T-helper 17 cell (primary cell): ENCODE measurements at places on chromosomes 4 and X. TPM values are rescaled to one million over a fixed set of nuclear protein-coding genes. Genes with fewer than 3 reads are reported as not detected.

- peaks cover 2% of the 10 kb centered on the region for H3K36me3 ChIP-seq
- H3K27me3 ChIP-seq = no peaks in the 10 kb centered on the region
- no peak overlapping the region for H3K27ac ChIP-seq
- peaks cover 8% of the 10 kb centered on the region for H3K4me1 ChIP-seq
- DNase-seq = no peak
These were observed 8.8 kb downstream of the CEP44 start for GRCh38 chr4:174292473-174292872.

DNA sequence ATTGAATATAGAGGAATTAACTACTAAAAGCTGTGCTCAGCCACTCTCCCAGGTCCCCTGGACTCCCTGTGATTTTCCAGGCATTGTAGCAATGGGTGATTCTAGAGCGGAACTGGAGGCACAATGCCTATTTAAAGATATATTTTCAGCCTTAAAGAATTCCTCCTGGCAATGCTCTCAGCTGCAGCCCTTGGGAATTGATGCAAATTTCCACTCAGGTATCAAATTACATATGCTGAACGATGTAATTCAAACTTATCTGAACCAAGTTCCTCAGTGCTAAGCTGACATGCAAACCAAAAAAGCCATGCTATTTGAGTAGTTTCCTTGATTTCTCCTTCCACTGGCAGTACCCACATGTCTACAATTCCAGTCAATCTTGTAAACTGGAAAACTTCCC is 86.3 kb upstream of the GABRA3 start:
- DNase-seq = no peak
- no peaks in the 10 kb centered on the region for H3K4me1 ChIP-seq
- no peak overlapping the region for H3K4me3 ChIP-seq
- H3K36me3 ChIP-seq = no peaks in the 10 kb centered on the region
- H3K27ac ChIP-seq = no peak overlapping the region

DNA sequence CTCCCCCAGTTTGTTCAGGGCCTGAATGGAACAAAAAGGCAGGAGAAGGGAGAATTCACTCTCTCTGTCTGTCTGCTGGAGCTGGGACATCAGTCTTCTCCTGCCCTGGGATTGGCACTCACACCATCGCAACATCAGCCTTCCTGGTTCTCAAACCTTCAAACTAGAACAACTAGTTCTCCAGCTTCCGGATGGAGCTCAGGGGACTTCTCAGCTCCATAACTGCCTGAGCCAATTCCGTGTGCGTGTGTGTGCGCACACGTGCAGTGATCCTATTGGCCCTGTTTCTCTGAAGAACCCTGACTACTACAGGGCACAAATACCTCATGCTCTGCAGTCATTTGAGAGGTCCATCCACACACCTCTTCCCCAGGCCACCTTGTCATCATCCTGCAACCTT is 18.7 kb upstream of the MAN2B2 start:
- DNase-seq = no peak
- H3K27me3 ChIP-seq = peaks cover 72% of the 10 kb centered on the region
- peaks cover 3% of the 10 kb centered on the region for H3K36me3 ChIP-seq
- H3K4me1 ChIP-seq = peaks cover 3% of the 10 kb centered on the region
- no peak overlapping the region for H3K27ac ChIP-seq

DNA sequence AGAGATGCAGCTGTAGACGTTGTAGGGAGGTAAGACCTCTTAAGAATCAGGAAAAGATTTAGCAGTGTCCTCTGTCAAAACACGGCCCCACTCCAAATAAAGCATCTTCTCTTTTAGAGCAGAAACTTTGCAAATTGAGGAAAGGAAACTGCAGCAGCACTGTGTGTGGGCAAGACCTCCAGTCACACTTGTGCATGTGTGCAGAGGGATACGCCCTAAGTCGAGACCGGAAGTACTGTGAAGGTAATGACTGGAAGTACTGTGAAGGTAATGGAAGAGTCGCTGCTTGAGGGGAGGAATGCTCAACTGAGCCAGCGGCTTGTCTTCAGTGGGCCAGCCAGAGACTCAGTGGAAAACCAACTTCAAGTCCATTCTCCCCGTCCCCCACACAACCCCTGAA is 46.5 kb downstream of the EGF start:
- H3K36me3 ChIP-seq = no peaks in the 10 kb centered on the region
- H3K4me1 ChIP-seq = no peaks in the 10 kb centered on the region
- peaks cover 35% of the 10 kb centered on the region for H3K27me3 ChIP-seq
- H3K27ac ChIP-seq = no peak overlapping the region
- no peak for DNase-seq

- H3K27ac ChIP-seq = no peak overlapping the region
- no peaks in the 10 kb centered on the region for H3K27me3 ChIP-seq
- H3K4me1 ChIP-seq = no peaks in the 10 kb centered on the region
These were observed 138.4 kb downstream of the SPANXN3 start for GRCh38 chrX:143378851-143379250.

Gene PABPC4L
- not detected for total RNA-seq

GRCh38 chr4:132108784-132109183 is 1040.3 kb upstream of the PCDH10 start:
- H3K4me3 ChIP-seq = no peak overlapping the region
- H3K27ac ChIP-seq = no peak overlapping the region
- no peaks in the 10 kb centered on the region for H3K4me1 ChIP-seq

DNA sequence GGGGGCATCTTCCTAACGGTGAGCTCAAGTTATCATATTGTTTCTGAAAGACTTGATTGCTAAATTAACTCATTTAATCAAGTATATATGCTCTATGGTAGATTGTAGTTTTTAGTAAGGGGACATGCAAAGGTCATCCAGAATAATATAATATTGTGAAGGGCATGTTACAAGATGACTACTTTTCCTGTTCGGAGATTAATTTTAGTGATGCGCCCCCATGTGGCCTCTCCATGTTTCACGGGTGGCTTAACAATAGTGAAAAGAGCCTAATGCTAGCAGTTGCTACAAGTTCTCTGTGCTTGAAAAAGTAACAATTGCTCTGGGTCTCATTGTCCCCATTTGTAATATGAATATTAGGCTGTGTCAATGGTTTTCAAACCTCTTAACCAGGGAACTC is 12.2 kb downstream of the SMPX start:
- H3K4me1 ChIP-seq = no peaks in the 10 kb centered on the region
- peak; percentile 8 for DNase-seq
- H3K27me3 ChIP-seq = peaks cover 7% of the 10 kb centered on the region
- H3K4me3 ChIP-seq = no peak overlapping the region
- H3K36me3 ChIP-seq = no peaks in the 10 kb centered on the region

GRCh38 chr4:13612569-13612968 is 15.0 kb downstream of the BOD1L1 start:
- H3K27ac ChIP-seq = peak overlapping the region; percentile 37
- H3K4me3 ChIP-seq = no peak overlapping the region
- no peak for DNase-seq
- peaks cover 19% of the 10 kb centered on the region for H3K4me1 ChIP-seq
- H3K36me3 ChIP-seq = peaks cover 14% of the 10 kb centered on the region

DNA sequence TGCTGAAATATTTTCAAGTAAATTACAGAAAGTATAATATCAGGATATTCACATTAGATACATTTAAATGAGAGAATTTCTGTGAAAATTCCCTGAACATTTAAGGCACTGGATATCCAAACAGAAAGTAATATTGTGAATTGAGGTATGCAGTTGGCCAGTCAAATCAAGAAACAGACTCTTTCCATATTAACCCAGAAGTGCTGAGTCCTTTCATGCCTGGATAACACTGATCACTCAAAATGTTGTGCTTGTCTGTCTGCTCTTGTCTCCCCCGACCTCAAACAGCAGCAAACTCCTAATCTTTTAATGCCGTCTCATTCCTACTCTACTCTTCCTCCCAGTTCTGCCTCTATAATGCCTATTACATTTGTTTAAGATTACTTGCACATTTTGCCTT is 51.2 kb downstream of the TBC1D9 start:
- no peak overlapping the region for H3K4me3 ChIP-seq
- H3K36me3 ChIP-seq = no peaks in the 10 kb centered on the region
- no peak overlapping the region for H3K27ac ChIP-seq

DNA sequence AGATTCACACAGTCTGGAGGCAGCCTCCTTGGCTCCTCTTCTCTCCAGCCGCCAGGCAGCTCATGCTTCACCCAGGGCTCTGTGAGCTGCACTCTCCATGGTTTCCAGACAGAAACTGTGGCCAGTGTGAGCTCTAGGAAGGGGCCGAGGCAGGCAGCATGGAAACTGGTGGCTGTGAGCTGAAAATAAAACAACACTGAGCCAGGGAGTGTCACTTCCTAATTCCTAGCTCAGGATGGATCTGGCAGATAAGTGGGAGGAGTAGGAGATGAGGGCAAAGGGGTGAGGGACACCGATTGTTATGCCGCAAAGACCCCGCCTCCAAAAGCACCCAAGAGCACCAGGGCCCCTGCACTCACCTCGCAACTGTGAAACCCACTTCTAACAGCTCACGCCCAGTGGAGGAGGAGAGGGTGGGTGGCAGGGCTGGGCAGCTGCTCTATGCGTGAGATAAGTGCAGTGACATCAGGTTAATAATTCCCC is 69.8 kb downstream of the FHDC1 start:
- no peak overlapping the region for H3K4me3 ChIP-seq
- peaks cover 29% of the 10 kb centered on the region for H3K27me3 ChIP-seq
- H3K27ac ChIP-seq = no peak overlapping the region
- peaks cover 7% of the 10 kb centered on the region for H3K4me1 ChIP-seq

- DNase-seq = no peak
- no peaks in the 10 kb centered on the region for H3K4me1 ChIP-seq
- H3K4me3 ChIP-seq = no peak overlapping the region
- no peak overlapping the region for H3K27ac ChIP-seq
- H3K36me3 ChIP-seq = no peaks in the 10 kb centered on the region
These were observed 14.3 kb downstream of the JCHAIN start for GRCh38 chr4:70651864-70652506.

Gene ITGB1BP2
- 2.4 TPM for total RNA-seq

GRCh38 chrX:10582215-10582733 is 38.1 kb downstream of the MID1 start:
- no peak overlapping the region for H3K27ac ChIP-seq
- no peak overlapping the region for H3K4me3 ChIP-seq
- H3K27me3 ChIP-seq = no peaks in the 10 kb centered on the region
- H3K4me1 ChIP-seq = no peaks in the 10 kb centered on the region

GRCh38 chrX:63961964-63962363 is 176.9 kb upstream of the ARHGEF9 start:
- no peak for DNase-seq
- H3K27me3 ChIP-seq = no peaks in the 10 kb centered on the region
- no peaks in the 10 kb centered on the region for H3K4me1 ChIP-seq
